ENCODE measurements at places on chromosomes 4 and X.

- peak; percentile 42 for DNase-seq
Observed at GRCh38 chrX:45710081-45710801, 509.6 kb upstream of the DIPK2B start.

DNA sequence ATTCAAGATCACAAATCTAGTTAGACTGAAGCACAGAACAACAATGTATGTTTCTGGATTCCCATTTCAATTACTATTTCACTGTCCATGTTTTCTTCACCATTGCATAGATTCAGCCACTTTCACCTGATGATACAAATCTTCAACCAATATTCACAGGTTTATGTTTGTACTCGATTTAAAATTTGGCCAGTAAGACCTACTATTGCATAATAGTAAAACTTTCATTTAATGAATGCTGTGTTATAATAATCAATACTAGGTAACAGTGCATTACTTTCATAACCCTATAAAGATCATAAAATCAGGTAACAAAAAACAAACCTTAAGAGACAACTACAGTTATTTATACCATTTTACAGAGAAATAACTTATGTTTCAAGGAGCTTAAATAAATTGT lies 2209.1 kb downstream of the ARAP2 start:
- no peak for DNase-seq

- DNase-seq = no peak
Observed at GRCh38 chr4:119942806-119943205, 123.8 kb downstream of the MAD2L1 start.

DNA sequence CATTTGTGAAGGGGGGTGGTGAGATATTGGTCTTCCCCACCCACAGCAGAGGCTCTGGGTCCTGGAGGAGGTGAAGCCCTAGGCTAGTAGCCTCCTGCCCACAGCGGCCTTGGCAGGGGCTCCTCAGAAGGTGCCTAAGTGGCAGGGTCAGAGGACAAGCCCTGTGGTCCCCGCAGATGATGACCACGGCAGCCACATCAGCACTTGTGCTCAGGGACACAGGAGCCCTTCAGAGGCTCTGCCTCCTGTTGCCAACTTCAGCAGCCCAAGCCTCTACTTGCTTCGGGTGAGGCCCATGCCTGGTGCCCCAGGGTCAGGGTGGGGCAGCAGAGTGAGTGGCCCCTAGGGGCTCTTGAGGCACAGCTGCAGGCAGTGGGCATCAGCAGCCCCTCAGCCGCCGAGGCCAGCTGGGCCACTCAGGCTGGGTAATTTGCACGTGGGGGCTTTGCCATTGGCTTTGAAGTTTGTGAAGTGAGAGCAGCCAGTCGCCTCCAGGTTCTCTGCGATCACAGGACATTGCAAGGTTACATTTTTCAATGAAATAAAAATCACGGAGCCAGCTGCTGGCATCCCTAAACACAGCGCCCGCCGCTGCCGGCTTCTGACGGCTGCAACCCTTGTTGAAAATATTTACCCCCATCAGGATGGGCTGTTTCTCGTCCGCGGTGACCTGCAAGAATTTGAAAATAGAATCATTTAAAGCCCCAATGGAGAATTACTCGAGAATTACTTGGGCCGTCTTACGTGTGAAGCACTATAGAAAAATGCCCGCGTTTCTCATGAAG lies 108.5 kb downstream of the HMX1 start:
- no peak for DNase-seq

DNA sequence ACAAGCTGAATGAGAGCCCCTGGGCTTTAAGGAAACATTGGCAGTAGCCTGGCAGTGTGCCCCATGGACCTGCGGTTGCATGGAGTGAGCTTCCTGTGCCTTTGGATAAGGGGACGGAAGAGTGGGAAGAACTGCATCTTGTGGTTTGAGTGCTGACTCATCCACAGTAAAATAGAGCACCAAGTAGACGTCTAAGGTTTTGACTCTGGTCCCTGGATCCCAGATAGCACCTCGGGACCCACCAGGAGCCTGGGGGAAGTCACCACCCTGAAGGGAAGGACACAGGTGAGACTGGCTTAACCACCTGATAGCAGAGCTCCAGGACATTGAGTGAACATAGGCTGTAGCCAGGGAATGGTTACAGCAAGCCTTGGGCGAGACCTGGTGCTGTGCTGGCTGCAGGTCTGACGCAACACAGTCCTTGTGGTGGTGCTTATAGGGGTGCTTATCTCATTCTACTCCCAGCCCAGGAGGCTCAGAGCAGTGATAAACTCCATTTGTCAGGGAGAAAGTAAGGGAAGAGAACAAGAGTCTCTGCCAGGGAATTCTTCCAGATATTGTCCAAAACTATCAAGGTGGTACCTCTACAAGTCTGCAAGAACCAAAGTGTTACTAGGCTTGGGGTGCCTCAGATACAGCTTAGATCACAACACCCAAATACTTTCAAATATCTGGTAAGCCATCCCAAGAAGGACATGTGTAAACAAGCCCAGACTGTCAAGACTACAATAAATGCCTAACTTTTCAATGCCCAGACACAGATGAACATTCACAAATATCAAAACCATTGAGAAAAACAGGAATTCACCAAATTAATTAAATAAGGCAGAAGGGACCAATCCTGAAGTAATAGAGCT lies 123.6 kb upstream of the TET2 start:
- no peak for DNase-seq

GRCh38 chr4:111631215-111631999 lies 513.8 kb upstream of the FAM241A start:
- DNase-seq = no peak

DNA sequence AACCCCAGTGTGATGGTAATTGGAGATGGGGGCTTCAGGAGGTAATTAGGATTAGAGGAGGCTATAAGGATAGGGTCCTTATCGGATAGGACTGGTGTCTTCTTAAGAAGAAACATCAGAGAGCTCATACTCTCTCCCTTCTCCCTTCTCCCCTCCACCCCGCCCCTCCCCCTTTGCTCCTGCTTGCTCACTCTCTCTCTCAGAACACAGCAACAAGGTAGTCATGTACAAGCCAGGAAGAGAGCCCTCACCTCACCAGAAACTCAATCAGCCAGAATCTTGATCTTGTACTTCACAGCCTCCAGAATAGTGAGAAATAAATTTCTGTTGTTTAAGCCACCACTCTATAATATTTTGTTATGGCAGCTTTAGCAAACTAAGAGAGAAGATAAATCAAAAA lies 4.5 kb downstream of the DDX60L start:
- no peak for DNase-seq

- no peak for DNase-seq
Observed at GRCh38 chrX:108640817-108641216, 95.5 kb downstream of the IRS4 start.

DNA sequence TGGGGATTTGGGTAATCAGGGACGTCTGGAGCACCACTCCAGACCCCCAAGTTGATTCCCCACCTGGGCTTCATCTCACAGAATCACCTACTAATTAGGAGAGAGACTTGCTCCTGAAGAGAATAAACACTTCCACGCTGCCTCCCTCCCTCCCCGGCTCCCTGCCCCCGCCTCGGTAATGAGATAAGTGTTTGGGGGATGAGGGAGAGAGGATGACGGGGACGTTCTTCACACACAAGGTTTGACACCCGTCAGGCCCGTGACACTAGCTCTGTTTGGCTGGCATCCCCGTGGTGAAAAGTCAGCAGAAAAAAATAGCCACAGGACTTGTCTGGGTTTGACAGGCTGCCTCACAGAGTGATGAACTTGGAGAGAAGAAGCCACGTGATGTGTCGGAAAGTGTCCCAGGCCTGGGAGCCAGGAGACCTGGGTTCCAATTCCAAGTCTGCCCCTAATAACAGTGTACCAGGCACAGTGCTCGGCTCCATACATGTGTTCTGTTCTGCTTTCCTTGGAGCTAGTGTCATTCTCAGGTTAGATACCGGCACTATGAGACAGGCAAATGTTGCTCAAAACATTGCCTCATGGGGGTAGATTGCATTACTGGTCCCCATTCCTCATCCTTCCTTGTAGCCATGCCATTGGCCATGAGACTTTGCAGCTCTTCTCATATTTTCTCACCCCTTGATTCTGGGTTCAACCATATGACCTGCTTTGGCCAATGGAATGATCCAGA lies 578.0 kb downstream of the BCOR start:
- DNase-seq = no peak

DNA sequence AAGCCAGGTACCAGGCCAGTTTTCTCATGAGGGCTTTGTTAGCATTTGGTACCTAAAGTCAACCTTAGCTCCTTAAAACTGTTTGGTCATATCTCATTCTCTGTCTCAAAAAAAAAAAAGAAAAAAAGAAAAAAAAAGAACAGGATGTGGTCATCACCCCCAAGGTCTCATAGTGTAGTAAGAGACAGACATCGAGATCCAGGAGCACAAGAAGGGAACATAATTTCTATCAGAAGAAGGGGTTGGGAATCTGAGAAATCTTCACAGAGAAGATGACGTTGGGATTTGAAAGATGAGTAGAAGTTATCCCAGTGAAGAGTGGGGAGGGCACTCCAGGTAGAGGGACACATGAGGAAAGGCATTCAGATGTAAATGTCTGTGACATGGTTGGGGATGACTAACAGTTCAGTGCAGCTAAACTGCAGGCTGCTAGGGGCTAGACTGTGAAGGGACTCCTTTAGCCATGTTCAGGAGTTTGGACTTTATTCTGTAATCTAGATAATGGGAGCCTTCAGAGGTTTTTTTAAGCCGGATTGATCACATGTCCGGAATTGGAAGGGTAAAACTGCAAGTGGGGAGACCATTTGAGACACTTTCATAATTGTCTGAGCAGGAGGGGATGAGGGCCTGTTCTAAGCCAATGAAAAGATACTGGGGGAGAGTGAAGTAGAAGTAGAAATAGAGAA lies 26.9 kb upstream of the GJB1 start:
- DNase-seq = no peak

- DNase-seq = no peak
Observed at GRCh38 chr4:43234626-43235415, 342.3 kb downstream of the GRXCR1 start.

DNA sequence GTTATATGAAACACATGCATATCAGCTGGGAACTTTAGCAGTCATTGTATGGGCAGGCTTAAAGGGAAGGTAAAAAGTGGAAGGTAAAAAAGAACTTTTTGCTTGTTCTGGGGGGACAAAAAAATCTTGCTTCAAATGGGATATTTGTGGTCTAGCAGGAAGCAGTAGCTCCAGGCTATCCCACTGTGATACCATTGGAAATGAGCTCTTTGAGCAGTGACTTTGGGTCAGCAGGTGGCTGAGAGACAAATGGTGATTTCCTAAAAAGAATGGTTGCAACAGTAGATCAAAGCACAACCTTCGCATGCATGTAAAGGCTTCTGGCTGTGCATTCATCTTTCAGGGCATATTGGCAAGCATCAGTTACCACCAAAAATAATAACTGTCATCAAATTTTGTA lies 106.2 kb downstream of the RS1 start:
- DNase-seq = no peak

DNA sequence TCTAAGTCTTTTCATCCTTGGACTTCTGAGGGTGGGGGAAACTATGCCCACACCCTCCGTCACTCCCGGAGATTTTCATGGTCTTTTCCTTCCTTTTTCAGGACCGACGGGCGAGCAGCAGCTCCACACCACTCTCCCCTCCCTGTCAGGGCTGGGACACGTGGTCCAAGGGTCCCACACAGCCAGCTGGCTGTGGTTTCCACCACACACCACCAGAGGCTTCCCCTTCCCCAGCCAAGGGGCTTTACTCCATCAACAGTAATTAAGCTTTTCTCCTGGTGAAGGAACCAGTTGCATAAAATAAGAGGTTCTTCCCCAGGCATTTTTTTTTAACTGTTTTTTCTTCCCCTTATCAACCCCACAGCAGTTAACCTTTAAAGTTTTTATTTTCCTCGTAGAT lies 453.9 kb downstream of the GPAT3 start:
- DNase-seq = no peak

DNA sequence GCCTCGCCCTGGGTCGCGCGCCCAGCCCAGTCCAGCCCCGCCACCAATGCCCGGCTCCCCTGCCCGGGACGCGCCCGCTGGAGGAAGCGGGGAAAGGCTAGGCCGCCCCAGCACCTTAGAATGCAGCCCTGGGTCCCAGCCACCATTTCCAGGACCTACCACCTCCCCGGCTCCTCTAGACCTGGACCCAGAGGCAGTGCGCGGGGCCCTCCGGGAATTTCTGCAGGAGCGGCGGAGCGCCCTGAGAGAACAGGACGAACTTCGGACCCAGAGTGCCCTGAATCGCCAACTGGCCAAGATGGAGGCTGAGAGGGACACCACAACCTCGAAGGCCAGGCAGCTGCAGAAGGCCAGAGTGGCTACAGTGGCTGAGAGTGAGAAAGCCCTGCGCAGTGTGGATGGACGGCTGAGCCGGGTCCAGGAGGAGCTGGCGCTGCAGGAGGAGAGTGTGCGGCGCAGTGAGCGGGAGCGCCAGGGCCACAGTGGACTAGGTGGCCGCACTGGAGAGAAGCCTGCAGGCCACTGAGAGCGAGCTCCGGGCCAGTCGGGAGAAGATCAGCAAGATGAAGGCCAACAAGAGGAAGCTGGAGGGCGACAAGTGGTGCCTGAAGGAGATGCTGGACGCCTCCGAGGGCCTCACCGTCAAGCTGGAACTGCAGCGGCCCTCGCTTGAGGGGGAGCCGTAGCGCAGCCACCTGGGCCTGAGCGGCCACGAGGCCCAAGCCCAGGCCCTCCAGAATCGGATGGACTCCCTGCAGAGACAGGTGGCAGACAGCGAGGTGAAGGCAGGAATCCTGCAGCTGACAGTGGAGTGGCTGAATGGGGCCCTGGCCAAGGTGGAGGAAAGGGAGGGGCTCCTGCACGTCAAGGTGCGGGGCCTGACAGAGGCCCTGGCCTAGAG lies 15.5 kb downstream of the SMIM10L2A start:
- no peak for DNase-seq

GRCh38 chr4:165439981-165440380 lies 61.2 kb downstream of the CPE start:
- DNase-seq = no peak

- DNase-seq = no peak
Observed at GRCh38 chrX:74510401-74510800, 89.1 kb downstream of the SLC16A2 start.

GRCh38 chrX:24870143-24870542 lies 145.6 kb downstream of the ARX start:
- DNase-seq = no peak

DNA sequence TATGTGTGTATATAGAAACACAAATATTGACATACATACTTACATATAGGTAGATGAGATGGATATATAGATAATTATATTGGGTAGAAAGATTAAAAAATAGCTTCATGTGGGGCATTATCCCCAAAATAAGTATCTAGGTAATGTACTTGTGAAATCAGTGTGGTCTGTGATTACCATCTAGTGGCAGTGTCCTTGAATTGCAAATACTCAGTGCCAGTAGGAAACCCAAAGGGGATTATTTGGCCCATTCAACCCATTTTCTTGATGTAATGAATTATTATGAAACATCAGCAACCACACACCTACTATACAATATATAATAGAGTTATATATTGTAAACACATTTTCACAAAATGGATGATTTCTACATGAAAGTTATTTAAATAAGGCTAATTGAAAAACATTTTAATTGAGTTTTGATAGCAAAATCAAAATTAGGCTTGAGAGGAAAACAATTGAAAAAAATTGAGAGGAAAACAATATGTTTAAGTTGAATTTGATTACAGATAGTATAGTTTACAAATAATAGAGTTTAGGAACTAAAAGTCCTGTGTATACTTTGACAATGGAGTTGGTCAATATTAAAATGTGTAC lies 389.4 kb downstream of the GALNTL6 start:
- no peak for DNase-seq
